Ascending aorta (tissue), 2 donors: ENCODE measurements at places on chromosomes 3 and 15.
A peak's percentile ranks its signal among the peaks of the same experiment; 100 is the strongest.

DNA sequence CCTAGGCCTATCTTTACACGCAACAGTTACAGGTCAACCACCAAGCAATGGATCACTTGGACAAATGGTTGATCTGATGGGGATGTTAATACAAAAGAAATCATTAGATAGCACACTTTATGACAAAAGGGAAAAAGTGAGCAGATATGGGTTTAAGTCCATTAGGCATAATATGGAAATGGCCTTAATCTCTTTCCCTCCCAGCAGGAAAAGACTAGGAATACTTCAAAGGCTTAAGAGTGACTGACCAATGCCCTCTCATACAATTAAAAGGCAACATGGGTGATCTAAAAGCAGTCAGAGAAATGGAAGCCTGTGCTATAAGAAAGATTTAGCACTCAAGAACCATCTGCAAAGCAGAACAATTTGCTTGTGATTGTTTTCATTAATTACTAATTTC lies 3.3 kb downstream of the PRTG start:
- no peak overlapping the region for H3K4me3 ChIP-seq
- DNase-seq, result no peak
- no peak overlapping the region for H3K27ac ChIP-seq
- no peaks in the 10 kb centered on the region for H3K4me1 ChIP-seq
- H3K27me3 ChIP-seq, result no peaks in the 10 kb centered on the region
- H3K36me3 ChIP-seq, result no peaks in the 10 kb centered on the region

DNA sequence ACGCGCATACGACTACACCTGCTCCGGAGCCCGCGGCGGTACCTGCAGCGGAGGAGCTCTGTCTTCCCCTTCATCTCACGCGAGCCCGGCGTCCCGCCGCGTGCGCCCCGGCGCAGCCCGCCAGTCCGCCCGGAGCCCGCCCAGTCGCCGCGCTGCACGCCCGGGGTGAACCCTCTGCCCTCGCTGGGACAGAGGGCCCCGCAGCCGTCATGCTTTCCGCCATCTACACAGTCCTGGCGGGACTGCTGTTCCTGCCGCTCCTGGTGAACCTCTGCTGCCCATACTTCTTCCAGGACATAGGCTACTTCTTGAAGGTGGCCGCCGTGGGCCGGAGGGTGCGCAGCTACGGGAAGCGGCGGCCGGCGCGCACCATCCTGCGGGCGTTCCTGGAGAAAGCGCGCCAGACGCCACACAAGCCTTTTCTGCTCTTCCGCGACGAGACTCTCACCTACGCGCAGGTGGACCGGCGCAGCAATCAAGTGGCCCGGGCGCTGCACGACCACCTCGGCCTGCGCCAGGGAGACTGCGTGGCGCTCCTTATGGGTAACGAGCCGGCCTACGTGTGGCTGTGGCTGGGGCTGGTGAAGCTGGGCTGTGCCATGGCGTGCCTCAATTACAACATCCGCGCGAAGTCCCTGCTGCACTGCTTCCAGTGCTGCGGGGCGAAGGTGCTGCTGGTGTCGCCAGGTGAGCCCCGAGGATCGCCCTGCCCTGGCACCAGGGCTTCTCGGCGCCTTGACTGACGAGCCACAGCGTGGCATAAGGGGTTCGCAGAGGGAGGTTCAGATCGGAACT lies 420 bp downstream of the SLC27A2 start:
- H3K27me3 ChIP-seq, result no peaks in the 10 kb centered on the region
- peaks cover 3% of the 10 kb centered on the region for H3K4me1 ChIP-seq

DNA sequence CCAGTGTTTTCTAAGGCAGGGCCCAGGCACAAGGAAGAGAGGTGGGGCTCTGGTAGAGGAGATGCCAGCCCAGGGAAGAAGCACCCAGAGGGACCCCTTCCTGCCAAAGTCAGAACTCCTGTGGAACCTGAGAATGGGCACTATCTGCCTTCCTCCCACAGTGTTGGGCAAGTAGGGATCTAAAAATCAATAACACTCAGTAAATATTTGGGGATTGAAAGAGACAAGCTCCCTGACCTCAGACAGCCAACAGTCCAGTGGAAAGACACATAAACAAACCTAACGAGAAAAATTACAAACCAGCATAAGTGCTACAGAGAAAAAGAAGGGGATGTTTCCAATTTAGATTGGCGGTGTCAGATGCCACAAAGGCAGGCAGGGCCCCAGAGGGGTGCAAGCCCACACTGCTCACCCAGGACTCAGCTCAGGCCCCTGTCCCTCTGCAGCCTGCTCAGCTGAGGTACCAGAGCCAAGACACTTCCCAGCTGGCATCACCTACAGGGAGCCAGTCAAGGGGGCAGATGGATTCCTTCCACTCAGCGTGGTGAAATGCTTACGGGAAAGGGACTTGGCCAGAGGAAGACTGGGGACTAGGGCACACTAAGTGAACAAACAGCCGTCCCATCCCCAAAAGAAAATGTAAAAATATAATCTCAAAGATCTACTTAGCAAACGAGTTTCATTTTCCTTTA lies 15.9 kb downstream of the ADCY5 start:
- H3K4me3 ChIP-seq, result peak overlapping the region; percentile 40
- H3K4me1 ChIP-seq, result peaks cover 34% of the 10 kb centered on the region
- H3K36me3 ChIP-seq, result no peaks in the 10 kb centered on the region
- H3K27me3 ChIP-seq, result no peaks in the 10 kb centered on the region
- peak overlapping the region; percentile 79 for H3K27ac ChIP-seq
- DNase-seq, result peak; percentile 86

- no peak for DNase-seq
- no peaks in the 10 kb centered on the region for H3K36me3 ChIP-seq
- no peaks in the 10 kb centered on the region for H3K27me3 ChIP-seq
- no peaks in the 10 kb centered on the region for H3K4me1 ChIP-seq
- H3K27ac ChIP-seq, result no peak overlapping the region
Observed at GRCh38 chr3:106029954-106030626, 161.3 kb upstream of the CBLB start.

GRCh38 chr3:193833592-193833991 lies 240.6 kb downstream of the OPA1 start:
- no peaks in the 10 kb centered on the region for H3K27me3 ChIP-seq
- no peak overlapping the region for H3K27ac ChIP-seq
- H3K36me3 ChIP-seq, result no peaks in the 10 kb centered on the region
- H3K4me1 ChIP-seq, result no peaks in the 10 kb centered on the region
- H3K4me3 ChIP-seq, result no peak overlapping the region

DNA sequence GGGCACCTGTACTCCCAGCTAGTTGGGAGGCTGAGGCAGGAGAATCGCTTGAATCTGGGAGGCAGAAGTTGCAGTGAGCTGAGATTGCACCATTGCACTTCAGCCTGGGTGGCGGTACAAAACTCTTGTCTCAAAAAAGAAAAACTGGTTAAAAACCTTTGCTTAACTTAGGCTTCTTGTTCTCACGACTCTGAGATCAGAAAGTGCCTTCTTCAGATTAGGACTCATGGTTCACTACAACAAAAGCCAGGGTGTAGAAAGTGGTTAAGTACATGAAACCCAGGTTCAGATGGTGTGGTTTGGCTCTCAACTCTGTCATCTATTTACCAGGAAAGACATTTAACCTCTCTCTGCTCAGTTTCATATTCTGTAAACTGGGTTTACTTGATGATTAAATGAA lies 168.4 kb downstream of the TUSC7 start:
- H3K4me3 ChIP-seq, result no peak overlapping the region

DNA sequence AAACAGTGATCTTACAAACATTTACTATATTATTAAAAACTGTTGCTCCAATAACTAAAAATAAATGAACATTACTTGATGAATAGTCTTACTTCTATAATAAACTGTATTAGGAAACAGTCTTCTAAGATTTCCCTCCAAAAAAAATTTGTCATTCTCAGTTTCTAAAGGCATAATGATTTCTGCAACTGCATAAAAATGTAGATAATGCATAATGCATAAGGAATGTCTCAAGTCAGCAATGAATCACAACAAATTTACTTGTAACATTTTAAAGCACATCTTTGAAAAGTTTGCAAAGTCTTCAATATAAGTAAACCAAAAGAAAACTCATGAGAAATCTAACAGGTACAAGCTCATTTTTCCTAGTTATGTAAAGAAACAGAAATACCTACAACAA lies 113.5 kb downstream of the VPS13C start:
- H3K4me1 ChIP-seq, result no peaks in the 10 kb centered on the region
- no peak for DNase-seq
- no peaks in the 10 kb centered on the region for H3K27me3 ChIP-seq
- no peak overlapping the region for H3K27ac ChIP-seq

GRCh38 chr3:56980798-56981390 lies 79.6 kb upstream of the SPATA12 start:
- no peak overlapping the region for H3K27ac ChIP-seq
- H3K4me1 ChIP-seq, result peaks cover 10% of the 10 kb centered on the region
- H3K27me3 ChIP-seq, result no peaks in the 10 kb centered on the region
- no peaks in the 10 kb centered on the region for H3K36me3 ChIP-seq

GRCh38 chr3:117748131-117748530 lies 1038.6 kb downstream of the TUSC7 start:
- no peak overlapping the region for H3K4me3 ChIP-seq
- no peaks in the 10 kb centered on the region for H3K36me3 ChIP-seq
- no peaks in the 10 kb centered on the region for H3K4me1 ChIP-seq
- H3K27me3 ChIP-seq, result no peaks in the 10 kb centered on the region
- DNase-seq, result no peak

DNA sequence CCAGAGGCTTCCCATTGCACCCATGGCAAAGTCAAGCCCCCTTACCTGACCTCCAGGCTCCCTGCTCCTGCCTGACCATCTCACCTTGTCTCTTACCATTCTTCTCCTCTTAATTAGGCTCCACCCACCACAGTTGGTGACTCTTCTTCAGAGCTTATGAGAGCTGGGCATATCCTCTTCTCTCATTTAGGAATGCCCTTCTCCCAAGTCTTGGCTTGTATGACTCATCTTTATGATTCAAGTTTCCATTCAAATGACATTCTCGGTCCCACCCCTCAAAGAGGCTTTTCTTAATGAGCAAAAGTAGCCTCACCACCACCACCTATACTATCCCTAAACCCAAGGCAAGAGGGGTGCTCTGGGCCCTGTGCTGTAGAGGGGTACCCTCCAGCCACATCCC lies 55.3 kb upstream of the NUDT16 start:
- no peak for DNase-seq
- peaks cover 4% of the 10 kb centered on the region for H3K36me3 ChIP-seq
- H3K27ac ChIP-seq, result no peak overlapping the region
- no peaks in the 10 kb centered on the region for H3K4me1 ChIP-seq
- no peak overlapping the region for H3K4me3 ChIP-seq

DNA sequence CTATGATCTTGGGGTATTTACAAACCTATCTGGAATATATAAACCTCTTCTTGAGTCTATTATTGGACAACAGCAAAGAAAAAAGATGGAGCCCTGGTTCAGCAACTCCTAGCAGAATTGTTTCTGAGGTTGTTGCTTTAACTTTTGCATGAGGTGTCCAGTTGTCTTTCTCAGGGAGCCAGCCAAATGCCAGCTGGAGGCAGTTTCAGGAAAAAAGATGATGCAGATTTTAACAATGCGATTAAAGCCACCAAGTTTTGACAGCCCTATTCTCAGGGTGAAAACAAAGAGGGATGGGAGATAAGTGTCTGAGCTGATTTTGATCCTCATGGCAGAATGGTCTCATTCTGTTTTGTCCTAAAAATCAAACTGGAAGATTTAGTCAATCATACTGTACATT lies 181.6 kb upstream of the RASGRP1 start:
- no peak overlapping the region for H3K4me3 ChIP-seq
- H3K27ac ChIP-seq, result no peak overlapping the region
- H3K4me1 ChIP-seq, result no peaks in the 10 kb centered on the region
- H3K36me3 ChIP-seq, result no peaks in the 10 kb centered on the region
- H3K27me3 ChIP-seq, result no peaks in the 10 kb centered on the region

DNA sequence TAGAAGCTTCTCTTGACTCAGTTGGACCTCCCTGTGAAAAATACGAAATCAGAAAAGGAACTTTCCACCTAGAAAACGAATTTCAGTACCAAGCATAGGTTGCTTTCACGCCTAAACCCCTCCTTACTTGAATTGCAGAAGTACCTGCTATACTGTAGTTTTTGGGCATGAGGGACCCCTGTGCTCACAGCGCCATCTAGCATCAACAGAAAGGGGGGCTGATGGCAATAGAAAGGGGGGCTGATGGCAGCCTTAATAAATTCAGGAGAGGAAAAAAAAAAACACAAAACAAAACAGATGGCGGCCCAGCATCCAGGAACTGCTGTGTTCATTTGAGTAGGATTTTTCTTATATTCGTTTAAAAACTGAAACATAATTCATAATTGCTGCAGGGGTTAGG lies 96.7 kb downstream of the NPAP1 start:
- peak overlapping the region; percentile 38 for H3K4me3 ChIP-seq
- H3K36me3 ChIP-seq, result no peaks in the 10 kb centered on the region
- H3K4me1 ChIP-seq, result no peaks in the 10 kb centered on the region
- H3K27me3 ChIP-seq, result no peaks in the 10 kb centered on the region
